Activated naive CD8-positive, alpha-beta T cell treated with anti-CD3 and anti-CD28 coated beads, Interleukin-2, amount 10 ng/mL, durations not matched to agents 7 days and 5 days (primary cell): ENCODE measurements at places on chromosomes 7 and 10. TPM values are rescaled to one million over a fixed set of nuclear protein-coding genes. Genes with fewer than 3 reads are reported as not detected.

The HELLS gene
- total RNA-seq, result 98.1 TPM

DNA sequence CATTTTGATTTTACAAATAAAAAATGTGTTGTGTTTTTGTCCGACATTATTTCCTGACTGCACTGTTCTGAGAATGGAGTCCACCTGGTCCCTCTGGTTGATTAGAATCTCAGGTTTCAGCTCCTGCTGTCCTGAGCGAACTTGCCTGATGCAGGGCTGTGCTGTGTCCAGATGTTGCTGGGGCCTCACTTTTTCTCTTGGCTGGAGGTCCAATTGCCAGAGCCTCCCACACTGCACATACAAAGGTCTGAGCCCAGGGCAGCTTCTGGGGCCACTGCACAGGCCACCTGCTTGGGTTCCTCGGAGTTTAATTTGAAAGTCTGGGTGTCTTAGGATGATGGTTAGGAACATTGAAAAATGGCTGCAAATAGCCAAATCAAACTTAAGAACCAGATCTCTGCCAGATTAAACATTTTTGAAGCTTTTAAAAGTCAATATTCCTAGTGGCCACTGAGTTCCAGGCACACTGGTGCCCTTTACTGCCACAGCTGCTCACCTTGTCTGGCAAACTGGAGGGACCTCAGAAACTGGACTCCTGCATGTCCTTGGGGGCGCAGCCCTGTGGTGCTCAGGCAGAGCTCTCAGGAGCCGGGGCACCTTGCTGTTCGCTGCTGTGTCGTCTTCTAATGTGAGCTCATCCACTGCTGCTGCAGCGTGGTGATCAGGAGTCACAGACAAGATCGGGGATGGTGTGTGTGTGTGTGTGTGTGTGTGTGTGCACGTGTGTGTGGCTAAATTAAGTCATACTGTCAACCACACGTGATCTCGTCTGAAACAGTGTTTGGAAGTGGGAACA, 75.0 kb downstream of the WDR37 start:
- peaks cover 20% of the 10 kb centered on the region for H3K4me1 ChIP-seq
- H3K4me3 ChIP-seq, result no peak overlapping the region
- H3K36me3 ChIP-seq, result peaks cover 33% of the 10 kb centered on the region
- DNase-seq, result no peak
- H3K27me3 ChIP-seq, result no peaks in the 10 kb centered on the region

GRCh38 chr7:130875265-130875741, 141.3 kb upstream of the KLF14 start:
- H3K4me1 ChIP-seq, result peaks cover 22% of the 10 kb centered on the region
- H3K36me3 ChIP-seq, result peaks cover 28% of the 10 kb centered on the region
- no peak overlapping the region for H3K27ac ChIP-seq
- no peaks in the 10 kb centered on the region for H3K27me3 ChIP-seq
- H3K4me3 ChIP-seq, result no peak overlapping the region
- DNase-seq, result peak; percentile 52

DNA sequence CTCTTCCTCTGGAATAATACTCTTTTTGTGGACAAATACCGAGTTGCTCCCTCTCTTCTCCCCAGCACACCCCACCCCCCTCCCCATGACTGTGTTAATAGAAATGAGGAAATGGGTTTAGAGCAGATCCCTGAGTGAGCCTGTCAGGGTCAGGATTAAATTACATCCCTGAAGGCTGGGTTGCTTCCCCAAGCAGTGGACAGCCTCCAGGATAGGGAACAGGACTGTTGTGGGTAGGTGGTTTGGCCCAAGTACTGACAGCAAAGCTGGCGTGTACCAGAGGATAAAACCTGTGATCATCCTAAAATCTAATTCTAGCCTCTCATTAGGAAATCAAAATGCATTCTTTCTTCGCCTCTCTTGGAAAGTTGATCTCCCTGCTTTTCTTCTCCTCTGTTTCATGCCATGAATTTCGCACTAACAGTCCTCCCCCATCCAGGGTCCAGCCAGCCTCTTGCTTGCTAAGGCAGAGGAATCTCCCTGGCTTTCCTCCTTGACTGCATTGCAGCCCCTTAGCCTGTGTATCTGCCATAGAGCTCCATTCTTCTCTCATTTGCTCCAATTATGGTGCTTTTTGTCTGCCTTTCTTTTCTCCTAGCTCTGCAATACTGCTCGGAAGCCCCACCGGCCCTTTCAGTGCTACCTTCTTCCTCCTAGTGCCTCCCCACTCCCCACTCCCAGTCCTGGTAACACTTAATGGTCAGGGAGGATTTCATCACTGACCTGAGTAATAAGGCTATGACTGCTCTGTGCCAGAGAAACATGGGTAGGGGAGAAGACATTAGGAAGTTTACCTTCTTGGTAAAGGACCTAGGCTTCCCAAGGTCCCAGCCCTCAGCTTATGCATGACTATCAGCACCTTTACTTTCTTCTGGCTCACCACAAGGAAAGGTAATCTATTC, 8.4 kb downstream of the LRRC4 start:
- peaks cover 6% of the 10 kb centered on the region for H3K4me1 ChIP-seq
- H3K4me3 ChIP-seq, result no peak overlapping the region
- no peak overlapping the region for H3K27ac ChIP-seq
- H3K27me3 ChIP-seq, result no peaks in the 10 kb centered on the region
- peaks cover 4% of the 10 kb centered on the region for H3K36me3 ChIP-seq

- peaks cover 8% of the 10 kb centered on the region for H3K27me3 ChIP-seq
- no peak for DNase-seq
- no peaks in the 10 kb centered on the region for H3K36me3 ChIP-seq
- no peak overlapping the region for H3K27ac ChIP-seq
- H3K4me1 ChIP-seq, result peaks cover 7% of the 10 kb centered on the region
Measured at GRCh38 chr7:107666790-107667189, 6.2 kb downstream of the SLC26A4 start.
